ENCODE measurements at places on chromosomes 6 and 20.
A peak's percentile ranks its signal among the peaks of the same experiment; 100 is the strongest.

DNA sequence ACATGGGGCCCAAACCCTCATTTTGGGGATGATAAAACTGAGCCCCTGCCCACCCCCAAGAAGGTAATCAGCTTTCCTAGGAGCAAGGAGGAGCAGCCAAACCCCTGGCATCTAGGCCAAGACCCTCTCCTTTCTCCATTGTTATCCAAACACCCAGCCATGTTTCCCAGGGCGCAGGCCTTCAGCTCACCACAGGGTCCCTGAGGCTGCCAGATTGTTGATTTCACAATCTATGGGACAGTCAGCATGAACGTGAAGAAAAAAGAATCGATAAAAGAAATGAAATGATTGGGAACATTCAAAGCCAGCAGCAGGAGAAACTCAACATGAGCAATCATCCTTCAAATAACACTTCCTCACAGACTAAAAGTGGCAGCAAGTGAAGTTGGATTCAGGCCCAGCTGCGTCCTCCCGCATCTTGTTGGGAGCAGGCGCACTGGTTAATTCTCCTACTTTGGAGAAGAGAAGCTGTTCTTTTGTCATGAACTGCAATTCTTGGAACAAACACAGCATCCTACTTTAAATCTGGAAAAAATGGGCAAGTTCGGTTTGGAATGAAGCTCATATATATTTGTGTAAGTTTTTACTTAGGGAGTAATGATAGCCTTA is 241.8 kb upstream of the PRDM1 start:
- no peak for DNase-seq

GRCh38 chr6:62998022-62998421 is 213.2 kb upstream of the FKBP1C start:
- DNase-seq = no peak

GRCh38 chr20:63708301-63709148 is 686 bp downstream of the ZGPAT start:
- no peak for DNase-seq

GRCh38 chr6:134031696-134032255 is 20.6 kb downstream of the SLC2A12 start:
- no peak for DNase-seq

GRCh38 chr20:63150391-63150898 is 65.5 kb downstream of the YTHDF1 start:
- DNase-seq = no peak

GRCh38 chr6:147855803-147856482 is 347.5 kb downstream of the SAMD5 start:
- DNase-seq = no peak

GRCh38 chr6:97461218-97461617 is 178.2 kb upstream of the MMS22L start:
- no peak for DNase-seq

DNA sequence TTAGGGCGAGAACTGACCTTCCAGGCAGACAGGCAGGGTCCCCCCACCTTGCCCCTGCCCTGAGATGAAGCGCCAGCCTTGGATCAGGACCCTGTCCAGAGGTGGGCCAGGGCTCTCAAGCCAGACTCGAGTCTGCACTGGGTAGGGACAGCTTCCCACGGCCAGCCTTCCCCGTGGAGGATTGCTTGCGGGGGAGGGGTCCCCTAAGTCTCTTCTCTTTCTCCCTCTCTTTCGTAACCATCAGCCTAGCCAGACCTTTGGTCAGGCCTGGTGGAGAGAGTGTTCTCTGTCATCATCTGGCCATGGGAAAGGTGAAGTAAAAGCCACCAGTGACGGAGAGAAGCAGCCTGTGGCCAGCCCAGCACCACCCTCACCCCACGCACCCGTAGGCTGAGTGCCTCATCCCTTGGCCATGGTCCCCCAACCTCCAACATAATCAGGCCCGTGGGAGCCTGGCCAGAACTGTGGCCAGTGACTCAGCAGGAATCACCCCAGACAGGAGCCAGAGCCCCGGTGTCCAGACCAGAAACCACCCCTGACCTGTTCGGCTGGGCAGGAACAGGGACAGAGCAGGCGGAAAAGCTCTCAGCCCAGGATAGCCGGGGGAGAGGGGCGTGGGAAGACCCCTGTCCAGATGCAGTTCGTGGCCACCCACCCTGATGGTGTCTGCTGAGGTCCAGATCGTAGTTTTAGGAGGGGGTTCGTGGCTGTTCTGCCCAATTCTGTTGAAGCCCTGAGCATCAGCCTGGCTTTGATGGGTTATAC is 47.1 kb downstream of the SNAI1 start:
- no peak for DNase-seq

GRCh38 chr20:42082611-42083010 is 464.4 kb upstream of the CHD6 start:
- DNase-seq = no peak

DNA sequence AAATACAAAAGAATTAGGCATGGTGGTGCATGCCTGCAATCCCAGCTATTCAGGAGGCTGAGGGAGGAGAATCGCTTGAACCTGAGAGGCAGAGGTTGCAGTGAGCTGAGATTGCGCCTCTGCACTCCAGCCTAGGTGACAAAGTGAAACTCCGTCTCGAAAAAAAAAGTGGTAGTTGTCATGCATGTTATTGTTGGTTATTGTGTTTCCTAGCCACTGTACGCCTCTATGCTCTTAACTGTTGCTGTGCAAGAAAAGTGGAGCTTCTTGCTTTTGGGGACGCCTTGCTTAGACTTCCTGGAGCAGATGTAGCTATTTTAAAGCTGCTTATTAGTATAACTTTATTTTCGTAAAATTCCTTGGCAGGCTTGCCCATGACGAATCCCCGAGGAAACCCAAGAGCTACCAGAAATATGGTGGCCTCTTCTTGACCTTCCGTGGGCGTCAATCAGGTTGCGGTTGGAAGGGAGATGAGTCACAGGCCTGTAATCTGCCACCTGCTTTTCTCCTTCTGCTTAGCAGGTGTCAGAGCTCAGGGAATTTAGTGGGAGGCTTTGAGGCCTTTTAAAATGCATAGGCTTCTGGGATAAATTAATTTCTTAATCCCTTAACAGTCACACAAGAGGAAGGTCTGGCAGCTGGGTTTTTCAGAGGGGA is 17.3 kb downstream of the GABRR2 start:
- no peak for DNase-seq

- DNase-seq = no peak
These were observed 5.5 kb downstream of the VEGFA start for GRCh38 chr6:43775535-43775885.

- DNase-seq = no peak
These were observed 14.7 kb downstream of the UCKL1 start for GRCh38 chr20:63941282-63942081.

GRCh38 chr20:24465159-24465558 is 4.3 kb upstream of the SYNDIG1 start:
- DNase-seq = no peak

GRCh38 chr6:149895048-149895590 is 2.8 kb downstream of the RAET1E start:
- no peak for DNase-seq

- no peak for DNase-seq
These were observed 15.2 kb downstream of the GINM1 start for GRCh38 chr6:149581349-149581748.

DNA sequence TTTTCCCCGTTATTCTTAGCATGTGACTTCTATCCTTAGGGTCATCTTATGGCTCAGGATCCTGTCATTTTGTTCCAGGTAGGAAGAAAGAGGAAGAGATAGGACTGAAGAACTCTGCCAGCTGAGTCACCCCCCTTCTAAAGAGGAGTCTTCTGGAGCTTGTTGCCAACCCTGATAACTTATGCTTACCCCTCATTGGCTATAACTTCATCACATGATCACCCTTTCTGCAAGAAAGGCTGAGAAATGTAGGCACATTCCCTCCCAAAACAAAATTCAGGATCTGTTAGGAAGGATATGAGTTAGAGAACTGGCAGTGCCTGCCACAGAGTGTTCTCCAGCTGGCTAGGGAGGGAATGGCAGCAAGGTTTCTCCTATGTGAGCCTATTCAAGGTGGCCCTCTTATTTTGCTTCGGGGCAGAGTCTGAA is 35.6 kb downstream of the ARFGEF2 start:
- DNase-seq = no peak

GRCh38 chr20:56412949-56413348 is 889 bp downstream of the CASS4 start:
- no peak for DNase-seq

- no peak for DNase-seq
These were observed 106.6 kb upstream of the ADTRP start for GRCh38 chr6:11885159-11885558.

- DNase-seq = no peak
These were observed 27.8 kb upstream of the CRIP3 start for GRCh38 chr6:43336382-43336781.

- DNase-seq = no peak
These were observed 173.3 kb downstream of the CENPW start for GRCh38 chr6:126513198-126513597.

DNA sequence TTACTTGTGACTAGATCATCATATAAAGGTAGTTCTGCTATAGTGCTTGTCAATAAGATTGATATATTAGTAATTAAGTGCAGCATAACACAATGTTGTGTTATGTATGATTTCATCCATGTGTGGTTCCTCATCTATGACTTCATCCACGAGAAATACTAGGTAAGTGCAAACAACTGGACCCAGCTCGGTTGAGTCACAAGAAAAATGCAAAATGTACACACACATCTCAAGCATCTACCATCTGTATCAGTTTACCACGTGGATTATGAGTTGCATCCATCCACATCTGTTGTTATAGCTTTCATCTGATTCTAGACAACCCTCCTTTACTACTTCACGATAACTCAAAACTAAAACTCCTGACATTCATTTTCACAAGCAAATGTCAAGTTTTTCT is 517.0 kb upstream of the CITED2 start:
- DNase-seq = no peak

GRCh38 chr6:158409451-158409850 is 97.2 kb downstream of the TULP4 start:
- DNase-seq = no peak

- no peak for DNase-seq
These were observed 68.7 kb upstream of the KCNG1 start for GRCh38 chr20:51091406-51092195.

- DNase-seq = no peak
These were observed 64.5 kb downstream of the THBS2 start for GRCh38 chr6:169189182-169189581.

- DNase-seq = no peak
These were observed 41.2 kb downstream of the PDSS2 start for GRCh38 chr6:107418118-107418517.

DNA sequence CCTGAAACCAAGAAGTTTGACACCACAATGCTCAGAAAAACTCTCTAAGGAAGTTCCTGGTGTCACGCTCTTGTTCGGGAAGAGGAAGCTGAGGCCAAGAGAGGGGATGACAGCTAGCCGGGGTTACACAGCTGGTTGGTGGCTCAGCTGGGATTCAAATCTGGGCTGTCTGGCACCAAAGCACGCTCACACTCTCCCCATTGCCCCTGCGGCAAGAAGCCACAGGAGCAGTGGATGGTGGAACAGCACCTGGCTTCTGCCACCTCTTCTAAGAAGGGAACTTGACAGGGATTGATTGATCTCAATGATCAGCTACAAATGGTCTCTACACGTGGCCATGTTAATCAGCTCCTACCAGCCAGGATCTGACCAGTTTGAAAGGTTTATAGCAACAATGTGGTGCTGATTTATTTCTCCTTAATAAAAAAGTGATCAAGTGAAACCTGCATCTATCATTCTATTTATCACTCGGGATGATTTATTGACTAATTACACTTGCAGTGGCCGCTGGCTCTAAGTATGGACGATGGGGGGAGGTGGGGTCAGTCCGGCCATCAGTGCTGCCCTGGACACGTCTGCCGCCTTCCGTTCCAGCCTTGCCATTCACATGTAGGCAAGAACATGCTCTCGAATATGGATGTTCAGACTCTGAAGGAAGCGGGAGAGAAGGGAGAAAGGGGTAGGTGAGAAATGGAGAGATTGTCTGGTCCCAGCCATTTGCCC is 71.9 kb upstream of the TOP1 start:
- DNase-seq = peak; percentile 7

DNA sequence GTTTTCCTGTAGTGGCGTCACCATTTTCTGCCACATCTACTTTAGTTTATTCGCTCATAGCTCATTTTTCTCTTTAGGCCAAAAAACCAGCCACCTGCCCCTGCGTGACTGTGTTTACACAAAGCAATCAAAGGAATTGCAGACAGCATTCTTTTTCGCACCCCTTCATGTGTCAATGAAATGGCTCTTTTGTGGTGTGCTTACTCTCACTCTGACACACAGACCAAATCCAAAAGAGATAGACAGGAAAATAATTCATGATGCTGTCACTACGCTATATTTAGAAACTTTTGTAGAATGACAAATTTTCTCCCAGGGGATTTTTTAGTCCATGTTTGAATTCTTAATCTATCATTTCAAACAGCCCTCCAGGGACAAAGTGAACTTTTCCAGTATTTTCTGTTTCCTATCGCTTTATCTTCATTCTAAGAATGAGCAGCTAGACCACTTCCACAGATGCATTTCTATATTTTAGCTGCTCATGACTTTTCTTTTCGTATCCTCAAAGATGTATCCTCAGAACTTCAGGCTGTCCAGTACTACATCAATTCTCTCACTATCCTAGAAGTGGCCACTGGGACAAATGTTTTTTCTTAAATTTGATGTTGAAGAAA is 37.9 kb upstream of the KHDRBS2 start:
- no peak for DNase-seq

DNA sequence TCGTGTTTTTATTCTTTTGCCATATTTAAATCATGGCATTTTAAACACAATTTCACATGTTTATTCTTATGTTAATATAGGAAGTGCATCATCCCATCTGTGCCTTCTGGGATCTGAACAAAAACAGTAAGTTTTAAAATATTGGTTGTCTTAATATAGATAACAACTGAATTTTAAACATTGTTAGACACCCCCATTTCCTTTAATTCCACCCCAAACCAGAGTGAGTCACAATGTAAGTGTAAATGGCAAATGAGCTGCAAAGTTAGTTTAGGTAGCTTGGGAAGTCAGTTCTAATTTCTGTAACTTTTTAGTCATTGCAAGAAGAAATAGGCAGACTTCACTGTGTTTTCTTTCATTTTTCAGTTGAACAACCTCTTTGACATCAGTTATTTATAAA is 108.0 kb downstream of the ADGRG6 start:
- DNase-seq = no peak

- DNase-seq = no peak
These were observed 21.6 kb downstream of the MOCS3 start for GRCh38 chr20:50980071-50980681.

GRCh38 chr6:25411316-25411950 is 132.3 kb downstream of the CARMIL1 start:
- no peak for DNase-seq

DNA sequence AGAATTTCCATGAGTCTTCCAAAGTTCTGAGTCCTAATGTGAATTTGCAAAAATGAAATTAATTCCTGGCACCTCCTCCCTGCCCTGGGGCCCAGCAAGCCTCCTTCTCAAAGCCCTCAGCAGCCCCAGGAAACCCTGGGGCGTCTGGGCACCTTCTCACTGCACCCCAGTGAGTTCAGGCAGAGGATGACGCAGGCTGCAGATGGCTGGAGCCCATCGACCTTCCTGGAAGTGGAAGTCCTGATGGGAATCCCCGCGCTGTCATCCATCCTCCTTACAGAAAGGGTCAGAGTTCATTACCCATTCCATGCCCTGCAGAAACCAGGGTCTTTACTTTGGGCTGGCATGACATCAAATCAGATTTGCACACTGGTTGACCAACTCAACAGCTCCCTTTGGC is 31.6 kb downstream of the DLL1 start:
- no peak for DNase-seq

GRCh38 chr6:139029470-139030227 is 1.1 kb downstream of the ABRACL start:
- DNase-seq = no peak

Measured in C1 segment of cervical spinal cord (tissue), 14 donors.